Activated CD4-positive, alpha-beta memory T cell treated with anti-CD3 and anti-CD28 coated beads for 36 hours (primary cell): ENCODE measurements at places on chromosomes 16 and 17.
A peak's percentile ranks its signal among the peaks of the same experiment; 100 is the strongest.

- DNase-seq: no peak
Measured at GRCh38 chr17:59547131-59547915, 18.1 kb upstream of the DHX40 start.

GRCh38 chr17:64155129-64155528, 25.2 kb upstream of the ERN1 start:
- peak; percentile 14 for DNase-seq

- DNase-seq: no peak
Measured at GRCh38 chr17:11950771-11951519, 46.3 kb downstream of the ZNF18 start.

DNA sequence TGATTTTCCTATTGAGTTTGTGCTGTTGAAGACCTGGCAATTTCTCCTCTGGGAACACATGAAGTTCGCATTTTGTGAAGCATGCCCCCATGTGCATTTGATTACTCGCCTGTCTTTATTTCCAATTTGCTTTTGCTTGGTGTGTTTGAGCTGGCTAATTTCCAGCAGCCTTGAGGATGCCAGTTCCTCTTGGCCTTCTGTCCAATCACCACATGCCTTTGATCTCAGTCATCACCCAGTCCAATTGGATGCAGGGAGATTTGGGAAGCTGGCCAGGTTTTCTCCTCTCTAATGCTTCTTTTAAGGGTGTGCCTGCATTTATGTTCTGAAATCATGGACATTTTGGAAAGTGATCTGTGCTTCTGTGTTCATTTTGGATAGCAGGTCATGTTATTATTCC, 3.8 kb upstream of the TMEM100 start:
- no peak for DNase-seq

GRCh38 chr17:74110467-74110866, 93.0 kb upstream of the RPL38 start:
- DNase-seq: no peak

DNA sequence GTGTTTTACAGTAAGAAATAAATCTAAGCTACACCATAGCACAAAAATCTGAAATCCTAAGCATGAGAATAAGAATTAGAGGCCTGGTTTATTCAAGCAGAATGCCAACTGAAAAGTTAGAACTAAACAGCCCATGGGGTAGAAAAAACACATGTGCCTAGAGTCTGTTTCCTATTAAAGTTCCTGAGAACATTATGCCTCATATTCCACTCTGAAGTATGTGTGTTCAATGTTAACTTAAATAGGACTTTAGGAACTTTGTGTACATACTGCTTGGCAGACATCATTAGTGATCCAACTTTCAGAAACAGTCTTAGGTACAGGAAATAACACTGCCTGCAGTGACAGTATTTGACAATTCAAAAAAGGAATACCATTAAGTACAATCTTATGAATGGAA, 18.2 kb downstream of the HEATR6 start:
- DNase-seq: no peak

DNA sequence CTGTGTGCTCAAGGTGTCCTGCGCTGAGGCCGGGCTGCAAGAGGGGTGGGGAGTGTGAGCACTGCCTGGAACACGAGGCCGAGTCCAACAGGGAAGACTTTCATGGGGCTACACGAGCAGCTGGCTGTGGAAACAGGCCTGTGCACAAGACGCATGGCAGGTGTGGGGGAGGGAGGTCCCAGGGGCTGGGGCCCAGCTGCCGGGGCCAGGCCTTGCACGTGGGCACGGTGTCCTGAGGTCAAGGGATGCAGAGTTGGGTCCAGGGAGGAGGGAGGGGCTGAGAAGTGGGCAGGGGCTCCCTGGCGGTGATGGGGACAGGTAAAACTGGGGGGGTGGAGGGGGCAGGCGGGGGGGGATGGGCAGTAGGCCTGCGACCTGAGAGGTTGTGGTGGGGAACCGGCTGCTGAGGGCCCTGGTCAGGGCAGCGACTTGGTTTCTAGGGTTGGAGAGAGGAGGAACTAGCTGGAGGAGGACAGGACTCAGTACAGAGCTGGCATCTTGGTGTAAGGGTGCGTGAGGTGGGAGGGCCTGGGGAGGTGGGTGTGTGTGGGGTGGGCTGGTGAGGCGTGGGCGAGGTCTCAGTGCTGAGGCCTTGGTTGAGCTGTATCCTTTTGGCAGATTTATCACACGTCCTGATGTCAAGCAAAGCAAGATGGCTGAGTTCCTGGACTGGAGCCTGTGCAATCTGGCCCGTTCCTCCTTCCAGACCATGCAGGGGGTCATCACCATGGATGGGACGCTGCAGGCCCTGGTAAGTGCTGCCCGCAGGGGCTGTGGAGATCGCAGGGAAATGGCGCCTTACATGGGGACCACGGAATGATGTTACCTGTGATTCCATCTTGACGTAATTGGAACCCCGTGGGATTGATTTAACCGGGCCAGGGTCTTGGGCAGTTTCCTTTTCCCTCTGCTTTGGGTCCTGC, 29.4 kb downstream of the TBCD start:
- DNase-seq: no peak

DNA sequence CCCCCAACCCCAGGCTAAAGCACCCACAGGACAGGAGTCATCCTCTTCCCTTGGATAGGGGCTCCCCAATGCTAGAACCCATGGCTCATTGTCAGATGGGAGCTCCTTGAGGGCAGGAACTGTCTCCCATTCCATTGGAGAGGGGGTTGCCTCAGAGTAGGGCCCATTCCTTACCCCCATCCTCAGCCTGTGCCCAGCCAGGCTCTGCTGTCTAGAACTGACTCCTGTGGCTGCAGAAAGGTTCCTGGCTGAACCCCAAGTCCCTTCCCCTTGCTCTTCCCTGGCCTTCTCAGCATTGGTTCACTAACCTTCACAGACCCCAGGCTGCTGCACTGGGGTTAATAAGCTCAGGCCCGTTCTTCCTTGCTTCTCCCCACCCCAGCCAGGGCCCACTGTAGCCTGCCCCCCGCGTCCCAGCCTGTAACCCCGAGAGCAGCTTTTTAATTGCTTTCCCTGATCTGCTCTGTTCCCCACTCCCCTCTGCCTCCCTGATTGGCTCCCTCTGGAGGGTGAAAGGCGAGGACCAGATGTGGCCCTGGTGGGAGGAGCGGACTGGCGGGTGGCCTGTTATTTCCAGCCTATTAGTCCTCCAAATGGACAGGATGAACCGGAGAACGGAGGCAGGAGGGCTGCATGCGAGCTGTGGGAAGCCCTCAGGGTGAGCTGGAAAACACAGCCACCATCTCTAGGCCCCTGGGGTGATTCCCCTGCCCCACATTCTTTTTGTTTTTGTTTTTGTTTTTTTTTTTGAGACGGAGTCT, 6.0 kb upstream of the GFAP start:
- DNase-seq: no peak

DNA sequence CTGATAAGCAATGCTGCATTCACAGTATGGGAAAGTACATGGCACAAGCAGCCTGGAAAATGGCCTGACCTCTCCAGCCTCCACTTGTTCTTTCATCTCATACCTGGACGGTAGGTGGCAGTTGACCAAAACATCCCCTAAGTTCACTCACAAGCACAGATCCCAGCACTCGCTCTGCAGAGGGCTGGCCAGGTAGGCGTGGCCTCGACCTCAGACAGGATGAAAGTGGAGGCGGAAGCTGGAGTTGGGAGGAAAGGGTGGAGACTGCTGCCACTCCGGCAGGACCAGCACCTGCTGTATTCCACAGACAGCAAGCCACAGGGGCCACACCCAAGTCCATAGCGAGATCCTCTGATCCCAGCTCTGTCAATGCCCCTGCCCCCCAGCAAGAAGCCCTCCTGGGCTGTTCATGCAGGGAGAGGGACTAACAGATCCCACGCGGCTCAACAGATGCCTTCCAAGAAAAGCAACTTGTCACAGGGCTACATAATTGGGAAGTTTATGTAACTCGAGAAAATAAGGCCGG, 31.3 kb downstream of the ZCCHC14 start:
- peak; percentile 57 for DNase-seq

DNA sequence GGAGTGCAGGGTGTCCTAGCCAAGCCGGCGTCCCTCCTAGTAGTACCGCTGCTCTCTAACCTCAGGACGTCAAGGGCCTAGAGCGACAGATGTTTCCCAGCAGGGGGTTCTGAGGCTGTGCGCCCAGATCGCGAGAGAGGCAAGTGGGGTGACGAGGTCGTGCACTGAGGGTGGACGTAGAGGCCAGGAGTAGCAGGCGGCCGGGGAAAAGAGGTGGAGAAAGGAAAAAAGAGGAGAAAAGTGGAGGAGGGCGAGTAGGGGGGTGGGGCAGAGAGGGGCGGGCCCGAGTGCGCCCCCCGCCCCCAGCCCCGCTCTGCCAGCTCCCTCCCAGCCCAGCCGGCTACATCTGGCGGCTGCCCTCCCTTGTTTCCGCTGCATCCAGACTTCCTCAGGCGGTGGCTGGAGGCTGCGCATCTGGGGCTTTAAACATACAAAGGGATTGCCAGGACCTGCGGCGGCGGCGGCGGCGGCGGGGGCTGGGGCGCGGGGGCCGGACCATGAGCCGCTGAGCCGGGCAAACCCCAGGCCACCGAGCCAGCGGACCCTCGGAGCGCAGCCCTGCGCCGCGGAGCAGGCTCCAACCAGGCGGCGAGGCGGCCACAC, at the start of gene MMP2:
TSS of gene MMP2 (plus strand) at position 372 of the 603 bp plus-strand sequence. CDS start 282 bp downstream, outside the sequence.
- DNase-seq: no peak

- no peak for DNase-seq
Measured at GRCh38 chr16:86029131-86029741, 130.3 kb downstream of the IRF8 start.

DNA sequence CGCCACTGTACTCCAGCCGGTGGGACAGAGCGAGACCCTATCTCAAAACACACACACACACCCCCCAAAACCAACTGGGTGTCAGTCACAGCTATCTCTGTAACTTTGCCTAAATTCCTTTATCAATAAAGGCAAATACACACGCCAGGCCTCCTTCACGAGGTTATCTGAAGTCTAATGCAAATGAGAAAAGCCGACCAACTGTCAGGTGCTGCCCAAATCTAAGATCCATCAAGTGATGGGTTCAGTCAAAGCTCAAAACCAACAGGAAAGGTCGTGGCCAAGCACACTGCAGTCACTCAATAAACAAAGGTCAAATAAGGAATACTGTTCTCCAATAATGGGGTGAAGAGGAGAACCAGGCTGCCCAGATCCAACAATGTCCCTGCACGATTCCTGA, 1.1 kb downstream of the ANKFY1 start:
- no peak for DNase-seq

- DNase-seq: no peak
Measured at GRCh38 chr16:78375055-78375679, 275.7 kb downstream of the WWOX start.

- no peak for DNase-seq
Measured at GRCh38 chr16:51151435-51151960, 428 bp upstream of the SALL1 start.

GRCh38 chr16:45454-45853, 8.0 kb downstream of the POLR3K start:
- DNase-seq: no peak

- DNase-seq: no peak
Measured at GRCh38 chr16:77288222-77288621, 89.0 kb downstream of the SYCE1L start.

DNA sequence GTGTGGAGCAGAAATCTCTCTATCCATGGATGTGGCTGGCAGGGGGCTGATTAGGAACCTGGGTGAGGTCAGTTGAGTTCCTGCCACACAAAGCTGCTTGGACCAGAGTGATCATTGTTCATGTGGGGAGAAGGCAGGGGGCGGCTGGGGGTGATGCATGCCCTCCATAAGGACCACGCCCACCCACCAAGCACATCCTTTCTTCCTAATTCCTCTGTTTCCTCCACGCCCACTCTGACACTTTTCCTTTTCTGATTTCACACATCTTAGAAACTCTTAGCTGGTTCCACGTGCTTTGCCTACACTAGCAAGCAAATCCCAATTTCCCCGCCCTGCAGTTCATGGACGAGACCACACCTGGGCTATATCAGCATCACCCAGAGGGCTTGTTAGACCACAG, 108.5 kb downstream of the SDK2 start:
- no peak for DNase-seq

DNA sequence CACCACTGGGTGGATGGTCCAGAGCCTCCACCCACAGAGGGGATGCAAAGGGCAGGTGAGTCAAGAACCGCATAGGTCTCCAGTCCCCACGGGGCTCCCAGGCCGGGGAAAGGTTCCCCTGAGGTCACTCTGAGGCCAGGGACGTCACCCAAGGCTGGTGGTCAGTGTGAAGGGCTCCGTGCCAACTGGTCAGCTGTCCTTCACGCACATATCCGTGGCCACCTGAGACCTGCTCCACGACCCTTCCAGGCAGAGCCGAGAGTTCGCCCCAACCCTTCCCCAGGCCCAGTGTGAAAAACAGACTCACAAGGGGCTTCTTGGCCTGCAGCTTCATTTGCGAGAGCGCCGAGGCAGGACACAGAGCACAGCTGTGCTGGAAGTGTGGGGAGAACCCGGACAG, 2.8 kb downstream of the TSR3 start:
- DNase-seq: no peak

GRCh38 chr17:77445760-77446532, 305.2 kb downstream of the SEC14L1 start:
- DNase-seq: peak; percentile 80

DNA sequence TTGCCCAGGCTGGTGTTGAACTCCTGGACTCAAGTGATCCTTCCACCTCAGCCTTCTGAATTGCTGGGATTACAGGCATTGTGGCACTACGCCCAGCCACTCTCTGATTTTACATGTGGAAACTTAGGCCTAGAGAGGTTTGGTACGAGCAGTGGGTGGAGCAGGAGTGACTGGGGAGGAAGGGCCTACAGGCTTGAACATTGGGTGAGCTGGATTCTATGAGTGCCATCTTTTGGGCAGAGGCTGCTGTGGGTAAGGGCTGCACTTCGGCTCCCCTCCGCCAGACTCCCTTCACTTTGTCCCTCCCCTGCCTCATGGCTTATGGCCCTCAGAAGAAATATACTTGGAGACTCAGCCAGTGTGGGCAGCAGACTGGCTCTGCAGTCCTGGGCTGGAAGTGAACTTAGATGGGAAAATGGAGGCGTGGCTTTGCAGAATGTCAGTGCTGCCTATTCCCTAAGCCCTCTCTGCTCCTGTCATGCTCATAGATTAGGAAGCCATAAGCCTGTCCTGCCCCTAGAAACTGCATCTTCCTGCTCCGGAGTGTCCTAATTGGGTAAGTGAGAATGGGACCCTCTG, 9.5 kb upstream of the MRC2 start:
- DNase-seq: no peak

DNA sequence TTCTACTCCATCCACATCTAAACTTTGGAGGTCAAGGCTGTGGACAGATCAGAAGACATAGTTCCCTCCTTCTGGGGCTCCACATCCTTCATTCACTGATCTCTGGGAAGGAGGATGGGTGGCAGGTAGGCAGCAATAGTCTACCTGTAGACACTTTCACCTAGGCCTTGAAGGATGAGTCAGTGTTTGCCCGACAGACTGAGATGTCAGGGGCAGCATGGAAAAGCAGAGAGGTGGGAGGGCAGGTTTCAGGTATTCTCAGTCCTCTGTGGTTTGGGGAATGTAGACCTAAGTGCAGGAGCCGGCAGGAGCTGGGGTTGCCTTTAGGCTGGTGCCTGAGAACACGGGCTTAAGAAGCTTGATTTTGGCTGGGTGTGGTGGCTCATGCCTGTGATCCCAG, 171.9 kb upstream of the ZNF267 start:
- no peak for DNase-seq

GRCh38 chr17:78993241-78993956, 13.7 kb upstream of the LGALS3BP start:
- DNase-seq: peak; percentile 68

GRCh38 chr17:43118679-43119615, 6.2 kb downstream of the BRCA1 start:
- no peak for DNase-seq
